ENCODE measurements at places on chromosomes 16 and 17.

DNA sequence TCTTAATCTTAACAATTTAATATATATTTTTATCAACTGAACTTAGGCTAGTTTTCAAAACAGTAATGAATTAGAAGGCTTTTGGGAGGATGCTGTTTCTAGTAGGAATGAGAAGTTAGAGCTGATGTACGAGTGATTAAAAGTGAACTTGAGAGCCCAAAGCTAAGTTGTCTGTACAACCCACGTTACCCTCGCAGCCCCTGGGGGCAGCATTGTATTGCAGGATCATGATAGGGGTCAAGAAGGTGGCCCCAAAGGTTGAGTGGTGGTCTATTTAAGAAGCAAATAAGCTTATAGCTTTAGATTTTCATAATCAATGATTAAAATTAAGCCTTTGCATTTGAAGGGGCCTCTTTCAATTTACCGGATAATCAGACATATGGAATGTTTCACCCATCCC is 33.7 kb upstream of the ALDH3A2 start:
- DNase-seq: no peak

DNA sequence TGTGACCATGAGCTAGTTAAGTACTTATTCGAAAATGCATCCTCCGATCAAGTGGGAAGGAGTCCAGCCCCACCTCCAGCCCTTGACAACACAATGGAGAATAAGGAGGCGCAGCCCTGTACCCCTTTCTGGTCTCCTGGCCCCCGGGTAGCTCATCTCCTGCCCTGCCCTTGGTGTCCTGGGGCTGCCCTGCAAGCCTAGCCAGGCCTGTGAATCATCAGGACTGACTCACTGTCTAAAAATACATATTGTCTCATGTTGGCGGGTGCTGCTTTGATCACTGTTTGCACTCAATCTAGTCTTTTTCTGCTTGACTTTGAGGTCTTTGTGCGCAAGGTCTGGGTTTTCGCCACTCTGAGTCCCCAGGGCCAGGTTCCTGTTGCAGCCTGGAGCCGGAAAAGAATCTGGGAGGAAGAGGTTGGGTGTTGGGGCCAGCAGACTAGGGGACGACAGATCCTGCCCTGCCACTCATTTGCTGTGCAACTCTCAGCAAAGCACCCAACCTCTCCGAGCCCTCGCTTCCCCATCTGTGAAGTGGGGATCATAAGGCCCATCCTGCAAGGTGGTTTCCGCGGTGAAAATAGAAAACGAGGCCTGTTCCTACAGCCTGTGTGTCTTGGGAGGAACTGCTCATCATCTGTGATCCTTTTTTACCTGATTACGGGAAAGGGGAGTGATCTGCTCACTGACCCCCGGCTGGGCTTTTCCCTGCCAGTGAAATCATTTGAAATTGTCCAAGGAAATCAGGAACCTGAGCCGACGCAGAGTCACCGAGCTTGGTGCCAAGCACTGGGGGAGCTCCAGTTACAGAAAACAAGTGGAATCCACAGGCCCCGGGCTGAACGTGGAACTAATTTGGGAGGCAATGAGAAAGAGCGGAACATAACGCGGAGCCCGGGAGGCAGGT is 230.4 kb downstream of the PARN start:
- DNase-seq: no peak

- DNase-seq: no peak
Observed at GRCh38 chr17:17538417-17539391, 42.5 kb upstream of the RASD1 start.

- DNase-seq: no peak
Observed at GRCh38 chr17:50487213-50488096, 8.8 kb downstream of the RSAD1 start.

DNA sequence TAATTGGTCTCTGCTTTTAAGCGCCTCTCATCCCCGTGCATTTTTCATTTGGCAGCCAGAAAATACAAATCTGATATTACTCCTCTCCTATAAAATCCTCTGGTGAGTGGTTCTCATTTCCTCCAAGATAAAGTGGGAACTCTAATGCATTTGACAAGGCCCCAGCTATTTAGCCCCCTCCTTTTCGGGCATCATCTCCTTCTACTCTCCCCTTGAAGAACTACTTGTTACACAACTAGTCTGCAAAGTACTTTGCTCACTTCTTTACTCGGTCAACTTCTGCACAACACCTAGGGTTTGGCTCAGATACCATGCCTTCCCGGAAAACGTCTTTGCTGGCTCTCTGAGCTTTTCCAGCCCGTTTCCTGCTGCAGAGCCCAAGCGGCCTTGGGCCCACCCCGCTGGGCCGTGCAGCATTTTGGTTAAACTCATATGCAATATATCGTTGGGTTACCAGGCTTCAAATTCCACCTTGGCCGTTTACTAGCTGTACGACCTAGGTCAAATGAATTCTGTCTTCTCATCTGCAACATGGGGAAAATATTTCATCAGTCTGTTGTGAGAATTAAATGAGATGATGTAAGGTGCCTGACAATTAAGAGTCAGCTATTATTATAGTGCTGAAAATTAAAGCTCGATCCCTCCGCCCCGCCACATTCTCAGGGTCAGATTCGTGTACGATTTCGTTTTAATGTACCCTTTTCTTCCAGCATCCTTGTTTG is 883 bp upstream of the TAF15 start:
- no peak for DNase-seq

DNA sequence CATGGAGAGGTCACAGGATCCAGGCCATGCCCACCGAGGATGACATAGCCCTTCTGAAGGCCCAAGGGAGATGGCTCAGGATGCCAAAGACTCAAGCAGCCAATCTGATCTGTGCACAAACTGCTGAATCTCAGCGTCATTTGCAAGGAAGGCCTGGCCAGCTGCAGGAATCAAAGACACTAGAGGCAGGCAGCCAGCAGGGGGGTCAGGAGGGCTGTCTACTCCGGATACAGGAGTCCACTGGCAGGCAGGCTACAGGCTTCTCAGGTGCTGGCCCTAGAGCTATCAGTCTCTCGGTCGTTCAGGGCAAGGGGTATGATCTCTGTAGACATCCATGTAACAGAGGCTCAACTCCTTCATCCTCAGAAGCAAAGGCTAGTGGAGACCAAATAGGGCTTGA is 1735.3 kb downstream of the TP53TG3F start:
- no peak for DNase-seq

DNA sequence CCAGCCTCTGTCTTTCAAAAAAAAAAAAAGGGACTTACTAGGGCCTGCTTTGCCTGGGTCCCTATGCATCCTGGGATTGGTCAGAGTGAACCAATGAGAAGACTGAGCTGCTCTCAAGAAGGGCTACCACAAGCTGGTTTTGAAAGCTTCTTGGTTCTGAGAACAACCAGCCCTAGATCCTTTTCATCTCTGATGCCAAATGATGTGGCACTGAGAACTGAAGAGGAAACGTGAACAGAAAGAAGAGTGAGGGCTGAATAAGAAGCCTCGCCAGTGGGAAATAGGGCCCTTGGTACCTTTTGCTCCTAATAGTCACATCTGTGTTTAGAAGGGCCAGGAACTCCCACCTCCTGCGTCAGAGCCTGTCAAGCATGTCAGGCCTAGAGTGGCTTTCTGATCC is 10.7 kb downstream of the TACO1 start:
- DNase-seq: no peak

DNA sequence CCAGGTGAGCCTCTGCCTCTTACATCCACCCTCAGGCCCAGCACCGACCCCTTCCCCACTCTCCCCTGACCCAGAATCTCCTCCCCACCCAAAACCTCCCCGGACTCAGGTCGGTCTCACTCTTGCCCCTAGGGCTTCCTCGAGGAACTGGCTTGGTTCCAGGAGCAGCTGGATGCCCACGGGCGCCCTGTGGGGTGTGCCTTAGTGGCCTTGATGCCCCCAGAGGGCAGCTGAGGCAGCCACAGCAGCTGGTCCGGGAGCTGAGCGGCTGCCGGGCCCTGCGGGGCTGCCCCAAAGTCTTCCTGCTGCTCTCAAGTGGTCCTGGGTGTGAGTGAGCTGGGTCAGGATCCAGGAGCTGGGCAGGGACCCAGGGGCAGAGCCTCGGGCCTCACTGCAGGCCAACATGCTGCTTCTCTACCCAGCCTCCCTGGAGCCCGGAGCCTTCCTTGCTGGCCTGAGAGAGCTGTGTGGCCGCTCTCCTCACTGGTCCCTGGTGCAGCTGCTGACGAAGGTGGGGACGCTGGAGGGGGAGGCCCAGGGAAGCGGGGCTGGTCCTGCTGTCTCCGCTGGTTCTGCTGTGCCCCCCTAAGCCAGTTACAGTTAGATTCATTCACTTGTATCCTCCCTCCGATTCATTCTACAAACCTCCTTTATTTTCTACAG is 9.6 kb downstream of the ZNF213 start:
- no peak for DNase-seq

DNA sequence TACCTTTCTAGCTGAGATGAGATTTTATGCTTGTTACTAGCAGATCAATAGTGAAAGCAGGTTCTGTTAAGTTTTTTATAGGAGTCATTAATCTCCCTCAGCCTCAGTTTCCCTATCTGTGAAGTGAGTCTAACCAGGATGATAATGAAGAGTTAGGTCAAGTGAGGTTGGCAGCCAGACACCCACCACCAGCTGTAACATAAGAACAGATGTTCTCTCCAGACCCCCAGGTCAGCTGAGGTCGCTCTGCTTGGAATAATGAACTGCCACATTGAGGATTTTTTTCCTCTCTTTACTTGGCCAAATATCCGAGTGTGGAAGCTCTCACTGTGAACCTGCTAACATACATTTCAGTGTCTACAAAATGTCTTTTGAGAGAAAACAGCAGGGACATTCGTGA is 389.6 kb downstream of the WWOX start:
- DNase-seq: no peak

GRCh38 chr16:72798264-72798663 is 249.7 kb downstream of the ZFHX3 start:
- no peak for DNase-seq

- no peak for DNase-seq
Observed at GRCh38 chr16:88065747-88066142, 114.5 kb downstream of the BANP start.

GRCh38 chr17:2716649-2717048 is 5.1 kb upstream of the CLUH start:
- peak; percentile 95 for DNase-seq

DNA sequence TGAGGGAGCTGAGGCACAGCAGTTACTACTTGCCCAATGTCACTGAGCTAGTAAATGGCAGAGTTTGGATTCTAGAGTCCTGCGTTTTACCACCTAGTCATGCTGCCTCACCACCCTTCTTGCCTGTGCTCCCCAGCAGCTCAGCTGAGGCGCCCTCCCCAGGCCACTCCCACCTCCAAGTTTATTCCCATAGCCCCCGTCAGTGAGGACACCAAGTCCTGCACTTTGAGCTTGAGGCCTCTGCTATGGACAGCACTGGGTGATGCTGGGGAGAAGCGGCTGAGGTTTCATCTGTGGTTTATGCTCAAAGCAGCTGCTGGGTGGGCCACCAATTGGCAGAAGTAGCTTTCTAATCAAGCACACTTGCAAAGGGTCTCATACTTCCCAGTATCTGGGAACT is 36.7 kb downstream of the TMEM238L start:
- no peak for DNase-seq

GRCh38 chr17:76995387-76996105 is 127.3 kb downstream of the MGAT5B start:
- DNase-seq: peak; percentile 64

GRCh38 chr17:57210972-57211411 is 45.3 kb upstream of the MSI2 start:
- peak; percentile 8 for DNase-seq

- no peak for DNase-seq
Observed at GRCh38 chr16:75565640-75566039, 539 bp upstream of the GABARAPL2 start.
